ENCODE measurements at places on chromosomes 13 and 19.

GRCh38 chr19:52665529-52665928 lies 27.4 kb upstream of the ZNF83 start:
- no peak for DNase-seq

GRCh38 chr19:7611541-7612279 lies 16.0 kb downstream of the CAMSAP3 start:
- no peak for DNase-seq

DNA sequence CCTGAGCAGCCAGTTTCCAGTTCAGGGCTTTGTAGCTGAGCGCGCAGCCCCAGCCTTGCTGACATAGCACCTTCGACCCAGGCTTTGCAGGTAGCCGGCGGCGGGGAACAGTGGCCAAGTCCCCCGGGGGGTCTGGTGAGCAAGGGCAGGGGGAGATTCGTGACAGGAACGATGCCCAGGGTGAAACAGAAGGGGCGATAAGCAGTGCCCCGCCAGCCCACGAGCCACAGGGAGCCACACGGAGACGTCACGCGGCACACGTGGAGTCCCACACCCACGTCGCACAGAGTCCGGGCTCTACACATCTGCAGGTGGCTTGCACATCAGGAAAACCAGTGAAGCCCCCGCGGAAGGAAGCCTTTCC lies 127.2 kb downstream of the SOX1 start:
- no peak for DNase-seq

DNA sequence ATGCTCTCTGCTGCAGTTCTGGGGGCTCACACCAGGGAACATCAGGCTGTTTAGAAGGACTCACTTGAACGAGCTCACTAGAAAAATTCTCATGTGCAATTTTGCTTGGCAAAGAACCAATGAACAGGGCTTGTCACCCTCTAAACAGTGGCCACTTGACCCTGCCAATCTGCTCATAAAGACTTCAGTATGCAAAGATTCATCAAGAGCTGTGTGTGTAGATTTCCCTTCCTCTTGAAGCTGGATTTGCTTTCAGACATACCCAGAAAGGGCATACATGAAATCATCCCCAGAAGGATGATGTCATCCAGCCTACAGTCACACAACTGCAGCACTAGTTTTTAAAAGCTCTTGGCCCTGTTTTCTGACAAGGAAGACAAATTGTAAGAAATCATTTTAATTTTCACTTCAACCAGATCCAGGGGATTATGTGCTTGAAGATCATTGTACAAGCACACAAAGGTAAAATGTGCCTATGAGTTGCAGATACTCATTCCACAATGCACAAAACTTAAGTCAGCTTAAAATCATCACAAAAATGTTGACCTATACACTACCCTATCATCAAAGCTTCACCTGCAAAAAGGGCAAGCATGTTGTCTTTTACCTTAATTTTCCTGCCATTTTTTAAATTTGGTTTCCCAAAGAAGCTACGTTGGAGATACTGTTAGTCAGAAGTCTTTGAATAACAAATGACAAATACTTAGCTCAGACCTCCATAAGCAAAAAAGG lies 5.2 kb upstream of the STK24 start:
- no peak for DNase-seq

DNA sequence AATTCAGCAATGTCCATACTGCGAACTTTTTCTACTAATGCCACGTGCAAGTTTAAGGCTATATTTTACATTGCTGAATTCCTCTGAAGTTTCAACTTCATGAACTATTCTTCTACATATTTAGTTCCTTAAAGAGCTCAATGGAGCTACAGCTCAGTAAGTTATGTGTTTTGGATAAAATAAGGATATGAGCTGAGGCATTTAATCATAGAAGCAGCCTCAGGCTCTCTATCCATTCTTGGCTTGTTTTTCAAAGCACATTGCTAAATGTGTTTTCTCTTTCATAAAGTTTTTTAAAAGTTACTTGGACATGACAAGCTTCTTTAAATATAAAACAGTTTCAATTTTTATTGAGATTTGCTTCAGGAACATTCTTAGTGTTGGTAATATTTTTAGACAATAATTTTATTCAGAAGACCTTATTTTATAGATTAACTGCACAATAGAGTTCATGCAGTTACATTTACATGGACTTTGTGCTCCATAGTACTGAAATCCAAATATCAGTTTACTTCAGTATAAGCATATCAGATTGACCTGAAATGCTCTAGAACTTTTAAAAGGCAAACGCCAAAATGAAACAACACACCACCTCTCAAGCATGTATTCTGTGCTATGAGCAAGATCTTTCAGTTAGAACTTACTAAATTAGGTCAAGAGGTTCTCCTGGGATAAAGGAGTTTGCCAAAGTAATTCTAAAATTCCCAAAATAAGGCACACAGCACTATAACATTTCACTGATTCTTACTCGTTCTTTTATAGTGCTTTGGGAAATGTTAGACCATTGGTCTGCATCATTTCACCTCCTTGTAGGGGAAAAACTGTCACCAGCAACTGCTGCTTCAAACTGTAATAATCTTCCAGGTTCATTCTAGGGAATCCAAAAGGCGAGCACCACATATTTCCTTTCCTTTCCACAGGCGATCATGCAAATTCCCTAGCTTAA lies 275.5 kb downstream of the ENOX1 start:
- DNase-seq = no peak

- DNase-seq = no peak
These were observed 1.3 kb downstream of the CARM1 start for GRCh38 chr19:10872546-10873107.

- DNase-seq = no peak
These were observed 7.0 kb downstream of the SLC1A6 start for GRCh38 chr19:14972676-14973075.

DNA sequence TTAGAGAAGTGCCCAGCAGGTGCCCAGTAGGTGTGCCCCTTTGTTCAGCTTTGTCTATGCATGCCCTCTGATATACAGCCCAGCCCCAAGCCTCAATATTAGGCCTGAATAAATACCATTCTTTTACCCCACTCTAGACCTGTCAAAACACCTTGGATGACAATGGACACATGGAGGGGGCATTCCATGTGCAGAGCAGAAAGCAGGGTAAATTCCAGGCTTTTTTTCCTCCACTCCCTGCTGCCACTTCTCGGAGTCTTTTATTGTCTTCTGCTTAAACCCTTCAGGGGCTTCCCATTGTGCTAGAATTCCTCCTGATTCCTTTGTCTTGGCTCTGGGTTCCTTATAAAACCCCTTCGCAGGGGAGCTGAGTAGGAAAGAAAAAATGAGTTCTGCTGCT lies 5.8 kb upstream of the FRY start:
- no peak for DNase-seq

DNA sequence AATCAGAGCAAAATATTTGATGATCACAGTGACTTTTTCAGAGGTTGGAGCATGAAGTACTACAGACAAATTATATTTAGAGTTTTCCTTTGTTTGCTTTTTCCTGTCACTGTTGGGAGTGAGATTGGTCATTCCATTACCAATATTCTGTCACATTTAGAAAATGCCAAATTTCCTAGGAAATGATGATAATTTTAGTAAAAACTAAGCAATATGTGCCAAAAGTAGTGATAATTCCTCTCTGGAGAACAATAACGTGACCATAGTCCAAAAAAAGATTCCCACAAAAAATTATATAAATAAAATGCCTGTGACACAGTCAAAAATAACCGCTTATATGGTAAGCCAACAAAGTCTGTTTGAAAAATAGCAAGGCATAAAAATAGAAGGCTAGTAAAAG lies 2719.4 kb downstream of the PCDH9 start:
- DNase-seq = no peak

DNA sequence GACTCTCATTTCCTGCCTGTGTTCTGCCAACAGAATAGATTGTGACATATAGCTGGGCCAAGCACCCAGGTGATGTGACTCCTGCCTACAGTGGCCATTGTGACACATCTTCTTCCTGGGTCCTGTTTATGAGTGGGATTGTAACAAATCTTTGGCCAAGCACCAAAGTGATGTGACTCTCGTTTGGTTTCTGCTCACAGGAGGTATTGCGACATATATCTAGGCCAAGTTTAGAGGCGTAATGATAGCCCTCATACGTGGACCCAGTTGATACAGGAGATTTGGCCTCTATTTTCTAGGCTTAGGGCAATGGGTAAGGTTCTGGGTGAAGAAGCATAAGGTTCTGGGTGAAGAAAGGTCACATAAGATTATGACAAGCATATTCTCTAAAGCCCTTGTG lies 76.2 kb downstream of the ZNF208 start:
- no peak for DNase-seq

GRCh38 chr19:3210347-3211017 lies 14.0 kb upstream of the CELF5 start:
- peak; percentile 64 for DNase-seq

DNA sequence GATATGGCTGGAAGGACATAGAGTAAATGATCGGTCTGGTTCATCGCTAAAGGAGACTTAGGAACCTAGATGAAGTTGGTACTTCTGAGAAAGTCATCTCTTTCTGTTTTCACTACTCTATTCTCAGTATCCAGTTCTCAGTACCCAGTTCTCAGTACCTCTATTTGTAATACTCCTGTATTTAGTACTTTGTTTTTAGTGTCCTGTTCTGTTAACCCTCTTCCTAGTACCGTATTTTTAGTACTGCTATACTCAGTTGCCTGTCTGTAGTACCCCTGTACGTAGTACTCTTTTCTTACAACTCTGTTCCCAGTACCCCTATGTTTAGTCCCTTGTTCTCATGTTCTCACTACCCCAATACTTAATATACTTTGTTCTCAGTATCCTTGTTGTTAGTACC lies 1.2 kb downstream of the RFXAP start:
- no peak for DNase-seq

- DNase-seq = peak; percentile 65
These were observed 1.4 kb downstream of the RETN start for GRCh38 chr19:7670150-7670783.

- DNase-seq = no peak
These were observed 4.6 kb upstream of the EPN1 start for GRCh38 chr19:55670280-55671053.

DNA sequence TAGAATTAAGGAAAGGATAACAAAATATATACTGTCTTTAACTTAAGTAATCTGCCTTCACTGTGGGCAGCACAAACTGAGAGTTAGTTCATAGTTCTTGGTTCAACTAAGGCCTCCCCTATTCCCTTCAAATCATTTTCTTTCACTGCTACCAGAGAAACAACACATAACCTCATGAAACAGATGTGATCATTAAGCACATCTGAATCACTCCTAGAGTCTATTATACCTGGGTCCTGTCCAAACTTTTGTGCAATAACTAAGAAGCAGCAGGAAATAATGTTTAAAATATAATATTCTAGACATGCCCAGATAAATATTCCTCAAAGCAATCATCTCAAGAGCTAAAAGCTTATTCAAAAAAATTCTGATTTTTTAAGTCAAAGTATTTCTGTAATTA lies 62.9 kb downstream of the ZC3H13 start:
- no peak for DNase-seq

DNA sequence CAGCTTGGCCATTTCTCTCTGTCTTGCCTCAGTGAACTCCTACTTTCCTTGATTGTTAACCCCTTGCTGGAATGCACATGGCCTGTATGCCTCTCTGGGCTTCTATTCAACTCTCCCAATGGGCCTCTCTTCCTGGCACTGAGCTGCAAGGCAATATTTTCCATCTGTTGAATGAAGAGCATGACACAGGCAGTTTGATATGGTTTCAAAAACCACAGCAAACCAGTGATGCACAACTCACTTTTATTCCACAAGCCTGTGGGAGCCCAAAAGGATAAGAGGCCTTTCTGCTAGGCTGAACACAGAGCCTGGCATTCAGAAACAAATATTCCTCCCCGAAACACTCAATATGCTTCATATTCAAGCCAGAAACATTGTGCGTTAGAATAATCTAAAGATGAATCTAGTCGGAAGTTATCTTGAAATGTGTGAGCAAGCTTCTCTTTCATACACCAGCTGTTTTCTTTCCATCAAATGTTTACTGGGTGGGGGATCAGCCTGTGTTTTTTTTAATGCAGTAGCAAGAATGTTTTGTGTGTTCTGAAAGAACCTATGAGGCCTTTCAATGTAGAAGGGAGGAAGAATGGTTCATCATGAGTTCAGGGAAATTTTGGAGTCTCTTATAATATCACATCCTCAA lies 443.1 kb upstream of the SPRY2 start:
- no peak for DNase-seq

GRCh38 chr19:8005534-8006256 lies at the start of gene ELAVL1:
Gene ELAVL1, minus strand, starts transcription at chr19:8005641. Its CDS starts 13,826 bp downstream, at chr19:7991815.
- peak; percentile 90 for DNase-seq

DNA sequence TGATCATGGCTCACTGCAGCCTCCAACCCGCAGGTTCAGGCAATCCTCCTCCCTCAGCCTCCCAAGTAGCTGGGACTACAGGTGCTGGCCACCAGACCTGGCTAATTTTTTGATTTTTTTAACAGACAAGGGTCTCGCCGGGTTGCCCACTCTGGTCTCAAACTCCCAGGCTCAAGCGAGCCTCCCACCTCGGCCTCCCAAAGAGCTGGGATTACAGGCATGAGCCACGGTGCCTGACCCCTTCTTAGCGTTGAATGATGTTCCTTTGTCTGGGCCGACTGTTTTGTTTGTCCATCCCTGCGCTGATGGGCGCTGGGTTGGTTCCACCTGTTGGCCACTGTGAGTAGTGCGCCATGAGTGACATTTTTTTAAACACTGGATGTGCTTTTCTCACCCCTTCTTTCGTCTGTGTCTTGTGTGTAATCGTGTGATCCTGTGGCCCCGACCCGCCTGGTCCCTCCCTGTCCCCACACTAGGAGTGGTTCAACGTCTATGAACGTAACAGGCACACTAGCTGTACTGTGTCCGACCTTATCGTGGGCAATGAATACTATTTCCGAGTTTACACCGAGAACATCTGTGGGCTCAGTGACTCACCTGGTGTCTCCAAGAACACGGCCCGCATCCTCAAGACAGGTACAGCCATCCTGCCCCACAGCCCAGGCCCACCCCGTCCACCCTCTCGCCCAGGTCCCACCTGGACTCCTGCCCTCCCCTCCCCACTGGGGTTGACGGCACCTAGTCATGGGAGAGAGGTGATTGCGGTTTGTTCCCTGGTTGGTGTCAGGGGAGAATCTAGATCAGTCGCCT lies 15.0 kb upstream of the EMC10 start:
- DNase-seq = peak; percentile 67

DNA sequence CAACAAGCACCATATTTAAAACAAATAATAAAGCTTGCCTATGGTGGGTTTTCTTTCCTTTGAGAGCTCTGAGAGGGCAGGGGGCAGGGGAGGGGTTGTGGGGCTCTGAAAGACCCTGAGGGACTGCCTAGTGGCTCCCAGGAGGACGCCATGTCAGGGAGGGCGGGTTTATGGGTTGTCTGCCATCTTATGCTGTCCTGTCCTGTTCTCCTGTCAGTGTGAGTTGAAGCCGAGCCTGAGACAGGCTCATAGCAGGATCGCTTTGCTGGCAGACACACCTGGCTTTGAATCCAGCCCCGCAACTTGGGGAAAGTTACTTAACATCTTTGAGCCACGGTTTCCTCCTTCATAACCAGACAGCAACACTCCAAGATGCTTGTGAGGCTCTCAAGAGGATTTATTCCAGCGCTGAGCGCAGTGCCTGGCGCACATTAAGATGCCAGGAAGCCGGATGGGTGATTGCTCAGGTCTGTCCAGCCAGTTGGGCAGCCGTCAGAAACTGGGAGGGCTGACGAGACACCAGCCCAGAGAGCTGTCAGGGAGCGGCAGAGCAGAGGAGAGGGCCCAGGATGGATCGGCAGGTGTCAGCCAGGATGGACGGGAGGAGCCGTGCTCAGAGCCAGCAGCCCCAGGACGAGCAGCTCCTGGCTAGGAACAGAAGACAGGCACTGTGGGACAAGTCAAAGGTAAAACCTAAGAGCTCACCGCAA lies 36.8 kb upstream of the C1QTNF9 start:
- DNase-seq = no peak

All from CD4-positive, alpha-beta T cell treated with Interleukin-15 for 1 hour (primary cell).